ENCODE measurements at places on chromosomes 16 and 17.
A peak's percentile ranks its signal among the peaks of the same experiment; 100 is the strongest.

GRCh38 chr16:88634141-88634993, 4.0 kb upstream of the IL17C start:
- DNase-seq: no peak

- no peak for DNase-seq
Measured at GRCh38 chr17:63419949-63420867, 25.9 kb downstream of the CYB561 start.

GRCh38 chr17:81591971-81592370, 39.8 kb upstream of the FAAP100 start:
- DNase-seq: no peak

- no peak for DNase-seq
Measured at GRCh38 chr17:47708312-47708863, 14.4 kb downstream of the TBKBP1 start.

- DNase-seq: no peak
Measured at GRCh38 chr16:67000384-67001351, 12.3 kb downstream of the CES4A start.

DNA sequence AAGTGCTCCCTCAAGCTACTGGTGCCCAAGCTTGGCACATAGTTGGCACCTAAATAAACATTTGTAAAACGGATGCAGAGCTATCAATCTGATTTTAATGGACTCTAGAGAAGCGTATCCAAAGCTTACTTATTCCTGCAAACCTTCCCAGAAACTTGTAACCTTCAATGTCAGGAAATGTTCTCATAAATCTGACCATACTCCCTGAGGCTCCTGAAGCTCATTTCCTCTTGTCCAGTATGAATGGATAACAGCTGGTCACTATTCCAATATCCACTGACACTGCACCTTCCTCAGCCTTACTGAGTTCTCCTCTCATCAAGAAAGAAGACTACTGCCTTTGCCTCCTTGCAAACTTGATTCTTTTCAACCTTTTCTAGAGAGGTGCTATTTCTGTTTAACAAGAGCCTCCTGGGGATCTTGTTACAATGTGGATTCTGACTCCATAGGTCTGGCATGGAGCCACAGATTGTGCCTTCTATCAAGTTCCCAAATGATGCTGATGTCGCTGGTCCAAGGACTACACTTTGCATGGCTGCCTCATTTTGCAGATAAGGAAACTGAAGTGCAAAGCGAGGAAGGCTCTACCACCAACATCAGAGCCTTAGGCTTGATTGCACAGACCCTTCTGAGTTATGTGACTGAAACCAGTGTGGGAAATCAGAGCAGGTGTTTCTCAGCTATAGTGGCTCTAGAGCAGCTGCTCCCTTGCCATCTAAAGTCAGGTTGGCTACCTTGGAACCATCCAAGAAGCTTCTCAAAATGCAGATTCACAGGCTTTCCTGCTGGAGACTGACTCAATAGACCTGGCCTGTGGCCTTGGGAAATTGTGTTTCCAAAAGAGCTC, 377.8 kb downstream of the SOX9 start:
- DNase-seq: no peak

GRCh38 chr17:7383742-7384488, 3.0 kb downstream of the TNK1 start:
- DNase-seq: no peak

GRCh38 chr16:89087922-89088497, 5.6 kb upstream of the ACSF3 start:
- DNase-seq: no peak

DNA sequence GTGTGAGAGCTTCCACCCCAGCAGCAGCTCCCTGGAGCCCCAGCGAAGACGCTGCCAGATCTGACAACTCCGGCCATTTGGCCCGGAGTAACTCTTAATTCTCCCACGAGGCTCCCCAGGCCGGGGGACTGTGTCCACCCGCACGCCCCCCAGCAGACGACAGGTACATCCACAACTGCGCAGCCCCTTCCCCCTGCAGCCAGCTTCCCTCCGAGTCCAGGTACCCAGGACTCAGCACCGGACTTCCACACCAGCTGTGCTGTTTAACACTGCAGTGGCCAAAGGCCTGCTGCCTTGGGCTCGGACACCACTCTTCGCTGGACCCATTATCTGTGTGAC, 7.2 kb downstream of the SYNGR2 start:
- DNase-seq: no peak

GRCh38 chr16:68363658-68364521, 53.1 kb downstream of the PRMT7 start:
- no peak for DNase-seq

DNA sequence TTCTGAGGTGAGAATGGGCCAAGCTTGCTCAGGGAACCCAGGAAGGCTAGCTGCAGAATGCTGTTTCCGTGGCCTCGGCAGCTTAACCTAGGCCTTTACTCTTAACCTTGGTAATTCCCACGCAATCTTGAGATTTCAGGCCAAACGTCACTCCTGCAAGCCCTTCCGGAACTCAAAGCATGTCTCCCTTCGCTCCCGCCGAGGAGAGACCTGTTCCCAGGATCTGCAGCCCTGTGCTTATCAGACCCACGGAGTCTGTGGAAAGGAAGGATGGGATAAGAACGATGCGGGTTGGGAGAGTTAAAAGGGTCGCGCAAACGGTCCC, 524 bp upstream of the ZFP3 start:
- DNase-seq: no peak

- no peak for DNase-seq
Measured at GRCh38 chr17:31880311-31880710, 21.2 kb downstream of the UTP6 start.

GRCh38 chr16:88864521-88864920, 1.9 kb downstream of the PABPN1L start:
- no peak for DNase-seq

- DNase-seq: no peak
Measured at GRCh38 chr17:45389354-45389753, 43.3 kb downstream of the ARHGAP27 start.

DNA sequence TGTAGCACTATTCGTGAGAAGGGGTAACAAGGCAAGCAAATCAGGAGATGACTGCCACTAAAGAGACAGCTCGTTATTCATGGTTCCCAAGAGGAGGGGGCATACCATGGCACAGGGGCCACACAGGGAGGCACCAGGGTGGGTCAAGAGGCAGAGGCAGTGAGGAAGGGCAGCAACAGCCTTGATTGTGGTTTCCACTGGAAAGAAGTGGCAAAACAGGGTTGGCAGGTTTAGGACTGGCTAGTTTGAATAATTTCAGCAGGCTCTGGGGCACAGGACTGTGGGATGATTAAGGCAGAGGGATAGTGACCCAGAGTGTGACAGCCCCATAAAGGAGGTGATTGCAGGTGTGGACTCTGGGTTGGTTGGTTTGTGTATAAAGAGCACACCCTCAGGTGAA, 188.9 kb downstream of the CBLN1 start:
- no peak for DNase-seq

DNA sequence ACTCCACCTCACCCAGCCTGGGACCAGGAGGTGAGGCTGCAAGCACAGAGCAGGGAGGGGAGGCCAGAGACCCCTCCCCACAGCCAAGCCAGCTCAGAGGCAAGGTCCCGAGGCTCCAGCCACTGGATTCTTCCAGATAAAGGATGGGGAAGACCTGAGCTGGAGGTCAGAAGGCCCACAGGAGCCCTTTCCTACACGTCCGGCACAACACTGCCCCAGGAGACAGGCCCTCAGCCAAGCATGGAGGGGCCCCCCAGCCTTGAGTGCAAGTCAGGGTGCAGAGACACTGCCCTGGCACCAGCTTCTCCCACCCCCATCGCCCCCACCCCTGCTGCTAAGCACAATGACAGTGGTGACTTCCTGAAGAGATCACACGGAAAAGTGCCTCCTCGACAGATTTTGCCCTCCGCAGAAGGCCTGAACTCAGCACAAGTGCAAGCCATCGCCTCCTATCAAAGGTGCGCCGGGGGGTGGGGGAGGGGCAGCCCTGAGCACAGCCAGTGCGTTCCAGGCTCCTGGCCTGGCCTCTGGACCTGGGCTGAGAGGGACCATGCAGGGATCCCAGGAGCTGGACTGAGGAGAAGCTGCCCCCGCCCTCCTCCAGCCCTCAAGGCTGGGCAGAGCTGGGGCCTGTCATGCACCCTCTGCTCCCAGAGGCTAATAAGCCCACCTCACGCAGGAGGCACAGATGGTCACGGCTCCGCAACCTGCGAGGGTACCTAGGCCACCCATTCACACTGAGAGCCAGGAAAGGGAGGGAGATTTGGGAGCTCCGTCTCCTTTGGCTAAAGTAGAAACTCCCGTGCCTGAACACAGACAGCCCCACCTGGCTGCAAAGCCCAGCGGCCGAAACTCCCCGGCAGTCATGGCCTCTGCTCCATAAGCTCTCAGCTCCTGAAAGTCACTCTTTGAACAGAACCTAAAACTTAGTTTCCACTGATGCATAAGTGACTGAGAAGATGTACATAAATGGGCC, 2.7 kb downstream of the MAFG start:
- DNase-seq: no peak

- DNase-seq: no peak
Measured at GRCh38 chr16:66007717-66008116, 358.8 kb upstream of the CDH5 start.

DNA sequence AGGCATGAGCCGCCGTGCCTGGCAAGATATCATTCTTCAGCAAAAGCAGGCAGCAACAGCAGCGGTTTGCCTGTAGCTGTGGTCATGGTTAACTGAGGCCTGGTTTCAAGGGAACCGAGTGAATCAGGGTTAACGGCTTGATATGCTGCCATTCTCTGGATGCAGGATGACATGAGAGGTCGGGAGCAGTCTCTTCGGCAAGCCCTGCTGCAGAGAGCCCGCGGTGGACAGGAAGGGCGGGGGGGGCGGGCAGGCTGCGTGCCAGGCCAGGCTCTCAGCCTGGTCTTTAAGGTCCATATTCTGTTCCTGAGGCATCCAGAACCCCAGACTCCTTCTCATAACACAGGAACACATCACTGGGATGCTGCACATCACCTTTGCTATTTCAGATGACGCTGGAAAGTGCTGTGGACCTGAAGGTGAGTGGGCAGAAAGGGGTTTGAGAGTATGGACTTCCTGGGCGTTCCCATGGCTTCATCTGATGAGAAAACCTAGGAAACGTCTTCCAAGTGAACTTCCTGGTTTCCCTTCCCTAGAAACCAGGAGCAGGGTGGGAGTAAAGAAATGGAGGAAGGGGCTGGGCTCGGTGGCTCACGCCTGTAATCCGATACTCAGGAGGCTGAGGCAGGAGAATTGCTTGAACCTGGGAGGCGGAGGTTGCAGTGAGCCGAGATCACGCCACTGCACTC, 165.6 kb upstream of the RPH3AL start:
- DNase-seq: no peak

DNA sequence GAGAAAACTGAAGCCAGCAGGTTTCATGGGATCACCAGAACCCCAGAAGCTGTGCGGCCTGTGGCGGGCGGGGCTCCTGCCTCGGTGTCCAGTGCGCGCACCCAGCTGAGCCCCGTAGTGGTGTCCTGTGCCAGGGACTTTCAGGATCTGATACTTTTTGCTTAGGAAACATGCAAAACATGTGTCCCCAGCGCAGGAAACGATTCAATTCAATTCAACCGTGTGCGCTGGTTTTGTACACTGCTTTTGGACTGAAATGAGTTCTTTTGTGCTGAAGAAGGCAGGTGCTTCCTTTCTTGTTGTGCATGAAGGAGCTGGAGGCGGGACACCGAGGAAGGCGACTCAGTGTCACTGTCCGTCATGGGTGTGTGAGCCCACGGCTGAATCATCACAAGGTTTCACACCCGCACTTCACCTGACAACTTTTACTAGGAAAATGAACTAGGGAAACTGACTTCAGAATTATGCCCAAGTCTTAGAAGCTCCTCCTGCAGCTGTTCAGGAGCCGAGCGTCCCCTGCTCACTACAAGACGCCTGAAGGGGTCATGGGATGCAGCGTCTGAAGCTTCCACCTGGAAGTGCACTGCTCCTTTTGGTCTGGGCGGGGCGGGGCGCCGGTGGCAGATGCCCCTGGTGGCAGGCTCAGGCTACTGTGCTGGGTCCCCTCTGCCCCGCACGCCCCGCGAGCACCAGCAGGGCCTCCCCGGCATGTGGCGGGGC, 31.4 kb upstream of the ZNF750 start:
- DNase-seq: no peak

- DNase-seq: peak; percentile 88
Measured at GRCh38 chr17:76529224-76530094, 8.1 kb downstream of the CYGB start.

DNA sequence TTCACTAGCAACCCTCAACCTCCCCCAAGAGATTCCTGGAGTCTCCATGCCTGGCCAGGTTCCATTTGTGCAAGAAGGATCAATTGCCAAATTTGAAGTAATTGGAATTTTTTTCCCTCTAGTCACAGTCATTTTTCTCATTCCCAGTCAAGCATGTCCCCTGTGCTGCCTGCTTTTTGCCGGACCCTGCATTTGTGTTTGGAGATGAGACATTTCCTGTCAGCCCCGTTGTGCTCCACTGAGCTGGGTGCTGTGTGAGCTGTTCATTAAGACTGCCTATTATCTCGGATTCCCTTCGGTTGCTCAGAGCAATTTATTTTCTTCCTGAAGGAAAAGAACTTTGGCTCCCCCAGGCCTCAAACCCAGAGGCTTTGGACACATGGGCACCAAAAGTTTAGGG, 201.0 kb upstream of the NLRP1 start:
- DNase-seq: no peak

DNA sequence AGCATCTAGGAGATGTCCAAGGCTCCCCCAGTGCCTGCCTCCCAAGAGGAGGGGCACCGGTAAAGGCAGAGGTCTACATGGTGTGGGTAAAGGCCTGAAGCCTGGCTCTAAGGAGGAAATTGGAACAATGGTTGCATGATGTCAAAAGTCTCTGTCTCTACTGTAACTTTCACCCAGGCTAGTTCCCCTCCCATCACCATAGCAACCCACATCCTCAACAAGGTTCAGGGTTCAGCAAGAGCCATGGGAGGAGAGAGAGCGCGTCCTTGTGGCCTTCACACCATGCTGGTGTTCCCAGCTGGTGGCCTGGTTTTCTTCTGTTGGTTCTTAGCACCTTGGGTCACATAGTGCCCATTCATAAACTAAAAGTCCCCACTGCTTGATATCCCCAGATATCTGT, 196.7 kb upstream of the CDH5 start:
- DNase-seq: no peak

DNA sequence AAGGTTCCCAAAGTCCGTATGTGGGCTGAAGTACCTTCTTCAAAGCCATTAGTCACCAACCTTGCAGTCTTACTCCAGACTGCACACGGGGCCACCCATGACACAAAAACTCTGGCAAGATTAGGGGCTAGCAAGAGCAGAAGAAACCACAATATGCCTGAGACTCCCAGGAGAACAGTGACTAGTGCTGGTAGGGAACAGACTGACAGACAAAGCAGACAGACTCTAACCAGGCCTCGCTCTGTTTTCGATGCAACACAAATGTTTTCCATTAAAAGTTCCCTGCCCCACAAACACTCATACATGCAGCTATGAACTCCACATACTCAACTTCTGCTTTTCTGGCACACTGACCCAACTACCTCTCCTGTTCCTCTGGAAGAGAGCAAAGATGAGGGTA, 102.2 kb downstream of the HIC1 start:
- DNase-seq: no peak

DNA sequence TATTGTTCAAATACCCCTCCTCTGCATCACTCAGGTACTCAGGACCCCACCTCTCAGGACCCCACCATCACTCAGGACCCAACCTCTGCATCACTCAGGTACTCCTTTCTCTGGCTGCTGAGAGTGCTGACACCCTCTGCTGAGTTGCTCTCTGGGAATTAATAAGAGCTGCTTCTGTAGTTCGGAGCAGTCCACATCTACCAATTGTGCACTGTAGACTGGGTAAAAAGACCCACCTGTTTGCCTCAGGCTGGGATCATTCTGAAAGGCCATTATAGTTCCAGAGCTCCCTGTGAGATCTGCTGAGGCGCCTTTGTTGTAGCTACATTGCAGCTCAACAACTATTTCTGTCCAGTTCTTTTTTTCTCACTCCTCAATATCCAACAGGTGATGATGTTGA, 276.3 kb upstream of the MYOCD start:
- DNase-seq: no peak
